Left hindlimb (tissue), 1 donor: ENCODE measurements at places on chromosomes 12 and 14.
A peak's percentile ranks its signal among the peaks of the same experiment; 100 is the strongest.

DNA sequence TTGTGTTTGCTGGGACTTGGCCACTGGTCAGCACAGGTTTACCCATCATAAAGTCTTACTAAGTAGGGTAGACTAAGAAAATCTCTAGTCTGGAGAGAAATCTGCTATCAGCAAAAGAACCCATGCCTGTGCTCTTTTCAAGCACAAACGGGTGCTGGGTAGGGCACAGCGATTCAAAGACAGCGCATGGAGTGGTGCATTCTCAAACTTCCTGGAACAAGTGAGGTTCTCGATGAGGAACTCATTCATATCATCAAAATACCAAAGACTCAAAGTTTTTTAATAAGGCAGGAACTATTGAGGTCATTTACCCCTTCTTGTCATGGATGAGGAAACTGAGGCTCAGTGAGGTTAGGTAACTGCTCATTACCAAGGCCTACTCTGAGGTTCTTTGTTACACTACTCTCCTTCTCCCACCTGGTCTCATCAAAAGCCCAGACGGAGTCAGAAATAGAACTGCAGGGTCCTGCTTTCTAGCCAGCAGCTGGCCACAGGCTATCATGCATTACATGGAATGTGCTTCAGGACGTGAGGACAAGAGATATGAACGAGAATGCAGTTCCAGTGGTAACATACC lies 390.3 kb downstream of the ZFP36L1 start:
- no peak for DNase-seq

GRCh38 chr14:93395231-93395630 lies 35.5 kb upstream of the UNC79 start:
- DNase-seq, result no peak

GRCh38 chr14:104142136-104142945 lies 4.0 kb downstream of the KIF26A start:
- DNase-seq, result peak; percentile 21

DNA sequence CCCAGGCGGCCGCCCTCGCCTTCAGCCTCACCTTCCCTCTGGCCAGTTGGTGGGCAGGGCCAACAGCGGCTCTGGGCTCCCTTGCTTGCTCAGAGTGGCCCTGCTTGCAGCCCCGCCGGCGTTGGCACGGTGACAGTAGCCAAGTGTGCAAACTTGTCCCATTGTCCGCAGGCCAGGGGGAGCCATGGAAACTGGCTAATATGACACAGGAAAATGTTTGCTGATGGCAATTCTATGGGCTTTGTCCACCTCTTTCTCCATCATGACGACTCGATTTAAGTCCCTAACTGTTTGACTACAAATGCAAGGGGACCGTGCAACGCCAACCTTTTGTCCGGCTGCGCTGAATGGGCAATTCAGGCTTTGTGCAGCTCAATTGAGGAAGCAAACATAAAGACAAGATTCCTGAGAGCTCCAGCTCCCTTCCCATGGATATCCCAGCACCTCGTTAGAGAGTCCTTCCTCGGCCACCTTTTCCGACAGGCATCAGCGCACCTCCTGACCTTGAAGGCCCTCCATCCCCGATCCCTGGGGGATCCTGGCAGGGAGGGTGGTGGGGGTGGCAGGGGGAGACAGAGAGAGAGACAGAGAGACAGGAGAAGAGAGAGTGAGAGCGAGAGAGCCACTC lies 785 bp upstream of the FAM181A start:
- no peak for DNase-seq

GRCh38 chr14:95619785-95620417 lies 66.3 kb upstream of the TCL1B start:
- no peak for DNase-seq

- no peak for DNase-seq
Observed at GRCh38 chr14:48035836-48036235, 360.4 kb upstream of the MDGA2 start.

GRCh38 chr14:30389877-30390385 lies 169.0 kb upstream of the G2E3 start:
- DNase-seq, result no peak
